D721Med (cell line): ENCODE measurements at places on chromosomes 11 and 22.

DNA sequence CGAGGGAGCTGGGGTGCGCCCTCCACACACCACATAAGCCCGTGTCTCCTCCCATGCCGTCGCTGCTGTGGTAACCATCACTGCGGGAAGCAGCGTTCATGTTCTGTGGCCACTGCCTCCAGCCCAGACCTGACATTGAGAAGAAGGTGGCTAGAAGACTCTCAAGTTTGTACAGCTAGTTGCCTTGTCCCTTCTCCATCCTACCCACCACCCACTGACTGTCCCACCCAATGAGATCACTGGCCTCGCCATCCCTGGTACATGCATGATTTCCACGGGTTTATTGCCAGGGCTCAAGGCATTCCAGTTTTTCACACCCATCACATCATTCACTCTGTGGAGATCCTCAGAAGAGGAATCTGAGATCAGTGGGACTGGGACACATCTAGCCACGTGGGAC, 33.0 kb downstream of the AHNAK start:
- no peak for DNase-seq

GRCh38 chr11:19511413-19512183, 201.0 kb upstream of the NAV2 start:
- no peak for DNase-seq

GRCh38 chr11:28649922-28650321, 541.7 kb downstream of the METTL15 start:
- DNase-seq = no peak

DNA sequence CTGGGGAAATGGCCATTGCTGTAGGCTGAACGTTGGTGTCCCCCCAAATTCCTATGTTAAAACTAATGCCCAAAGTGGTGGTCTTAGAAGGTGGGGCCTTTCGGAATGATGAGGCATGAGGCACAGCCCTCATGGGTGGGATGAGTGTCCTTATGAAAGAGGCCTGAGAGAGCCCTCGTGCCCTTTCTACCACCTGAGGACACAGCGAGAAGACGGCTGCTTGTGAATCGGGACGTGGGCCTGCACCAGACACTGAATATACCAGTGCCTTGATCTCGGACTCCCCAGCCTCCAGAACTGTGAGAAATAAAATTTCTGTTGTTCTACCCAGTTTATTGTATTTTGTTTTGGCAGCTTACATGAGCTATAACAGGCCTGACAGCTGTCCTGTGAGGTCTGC, 162.9 kb upstream of the B3GAT1 start:
- DNase-seq = no peak

GRCh38 chr11:83088965-83089364, 17.3 kb upstream of the RAB30 start:
- DNase-seq = no peak

- DNase-seq = no peak
Measured at GRCh38 chr11:19193916-19194315, 7.9 kb downstream of the CSRP3 start.

- no peak for DNase-seq
Measured at GRCh38 chr22:20779818-20780158, 5.9 kb downstream of the SERPIND1 start.

DNA sequence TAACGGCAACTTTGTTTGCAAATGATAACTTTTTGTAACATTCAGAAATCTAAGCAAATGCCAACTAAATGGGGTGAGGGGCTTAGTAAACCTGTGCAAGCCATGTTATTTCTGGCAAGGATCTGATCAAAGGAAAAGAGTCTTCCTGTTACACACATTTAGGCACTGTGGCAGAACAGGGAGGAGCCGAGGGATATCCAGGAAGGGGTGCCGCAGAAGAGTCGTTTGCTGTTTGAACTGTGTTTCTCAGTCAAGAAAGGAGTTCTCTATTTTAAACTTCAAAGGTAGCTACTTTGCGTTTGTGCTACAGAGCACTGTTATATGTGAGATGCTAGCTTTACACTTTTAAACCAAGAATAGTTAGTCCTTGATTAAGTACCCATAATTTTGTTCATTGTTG, 175.5 kb downstream of the ETS1 start:
- DNase-seq = no peak

GRCh38 chr11:111059726-111060125, 185.8 kb upstream of the POU2AF2 start:
- DNase-seq = no peak

- DNase-seq = no peak
Measured at GRCh38 chr11:104782377-104782754, 115.9 kb downstream of the CASP12 start.

DNA sequence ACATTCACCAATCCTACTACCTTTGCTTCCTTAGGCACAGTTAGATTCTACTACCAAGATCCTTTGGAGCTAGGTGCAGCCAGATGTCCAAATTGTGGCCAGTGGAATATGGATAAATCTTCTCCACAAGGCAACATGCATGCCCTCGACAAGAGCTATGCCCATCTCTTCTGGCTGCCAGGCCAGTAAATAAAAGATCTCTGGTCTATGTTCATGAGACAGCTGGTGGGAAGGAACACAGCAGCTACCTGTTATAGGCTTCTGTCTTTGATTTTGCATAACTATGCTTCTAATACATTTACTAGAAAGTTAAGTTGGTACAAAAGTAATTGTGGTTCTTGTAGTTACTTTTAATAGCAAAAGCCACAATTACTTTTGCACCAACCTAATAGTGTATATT, 182.7 kb downstream of the DLG2 start:
- DNase-seq = no peak

DNA sequence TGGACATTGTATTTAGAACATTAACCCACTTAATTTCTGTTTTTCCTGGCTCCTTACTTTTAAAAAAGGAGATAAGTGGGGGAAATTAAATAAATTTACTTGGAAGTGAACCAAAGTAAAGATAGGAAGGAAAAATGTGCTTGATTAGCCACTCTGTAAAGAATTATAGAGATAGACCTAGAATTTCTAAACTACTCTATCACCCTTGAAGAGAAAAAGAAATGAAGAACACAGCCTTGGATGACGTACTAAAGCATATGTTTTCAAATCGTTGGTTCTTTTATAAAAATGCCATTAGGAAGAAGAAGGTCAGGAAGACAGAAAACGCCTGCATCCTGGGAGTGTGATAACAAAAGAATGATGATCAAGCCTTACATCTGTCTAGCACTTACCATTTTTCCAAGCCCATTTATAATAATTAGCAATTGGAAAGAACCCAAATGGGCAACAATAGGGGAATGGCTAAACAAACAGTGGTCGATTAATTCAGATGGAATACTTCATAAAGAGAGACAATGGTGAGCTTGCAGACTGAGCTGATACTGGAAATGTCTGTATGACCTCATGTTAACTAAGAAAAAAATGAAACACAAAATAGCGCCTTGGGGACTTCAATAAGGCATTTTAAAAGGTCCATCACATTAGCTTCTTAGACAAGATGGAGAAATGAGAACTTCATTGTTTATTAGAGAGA, 81.0 kb upstream of the LRRC55 start:
- no peak for DNase-seq

- no peak for DNase-seq
Measured at GRCh38 chr11:98365190-98365589, 655.6 kb upstream of the CNTN5 start.

- no peak for DNase-seq
Measured at GRCh38 chr11:10303558-10304363, 1.1 kb upstream of the ADM start.

- no peak for DNase-seq
Measured at GRCh38 chr11:27210531-27210930, 152.5 kb downstream of the CCDC34 start.

DNA sequence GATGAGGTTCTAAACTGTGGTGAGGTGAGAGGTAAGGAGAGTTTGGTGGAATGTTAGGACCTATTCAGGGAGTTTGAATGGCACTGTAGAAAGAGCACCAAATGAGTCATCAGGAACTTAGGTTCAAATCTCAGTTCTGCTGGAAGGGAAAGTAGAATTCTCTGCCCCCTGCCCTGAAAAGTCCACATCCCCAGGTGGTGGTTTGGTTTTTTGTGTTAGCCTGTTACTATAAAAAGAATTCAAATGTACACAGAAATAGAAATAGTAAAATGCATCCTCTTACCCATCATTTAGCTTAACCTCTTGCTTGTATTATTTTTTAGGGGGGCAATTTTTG, 20.2 kb downstream of the PPFIBP2 start:
- no peak for DNase-seq

DNA sequence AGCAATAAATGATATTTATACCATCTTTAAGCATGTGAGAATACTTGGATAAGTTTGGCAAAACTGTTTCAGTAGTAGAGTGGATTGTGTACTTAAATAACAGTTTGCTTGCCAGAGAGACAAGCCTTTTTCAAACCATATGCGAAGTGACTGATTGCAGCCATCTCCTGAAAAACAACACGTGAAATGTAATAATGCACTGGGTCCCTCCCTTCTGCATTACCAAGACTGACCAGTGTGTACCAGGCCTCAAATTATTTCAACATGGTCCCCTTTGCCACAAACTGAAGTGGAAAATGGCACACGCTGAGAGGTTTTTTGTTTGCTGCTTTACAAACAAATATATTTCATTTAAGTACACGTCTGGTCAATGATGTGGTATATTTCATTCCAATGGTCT, 337.4 kb downstream of the SOX6 start:
- no peak for DNase-seq

GRCh38 chr11:94735907-94736306, 32.2 kb upstream of the AMOTL1 start:
- no peak for DNase-seq

- DNase-seq = no peak
Measured at GRCh38 chr11:35394941-35395340, 24.4 kb downstream of the SLC1A2 start.

- no peak for DNase-seq
Measured at GRCh38 chr11:67272327-67273259, 6.3 kb downstream of the GRK2 start.

DNA sequence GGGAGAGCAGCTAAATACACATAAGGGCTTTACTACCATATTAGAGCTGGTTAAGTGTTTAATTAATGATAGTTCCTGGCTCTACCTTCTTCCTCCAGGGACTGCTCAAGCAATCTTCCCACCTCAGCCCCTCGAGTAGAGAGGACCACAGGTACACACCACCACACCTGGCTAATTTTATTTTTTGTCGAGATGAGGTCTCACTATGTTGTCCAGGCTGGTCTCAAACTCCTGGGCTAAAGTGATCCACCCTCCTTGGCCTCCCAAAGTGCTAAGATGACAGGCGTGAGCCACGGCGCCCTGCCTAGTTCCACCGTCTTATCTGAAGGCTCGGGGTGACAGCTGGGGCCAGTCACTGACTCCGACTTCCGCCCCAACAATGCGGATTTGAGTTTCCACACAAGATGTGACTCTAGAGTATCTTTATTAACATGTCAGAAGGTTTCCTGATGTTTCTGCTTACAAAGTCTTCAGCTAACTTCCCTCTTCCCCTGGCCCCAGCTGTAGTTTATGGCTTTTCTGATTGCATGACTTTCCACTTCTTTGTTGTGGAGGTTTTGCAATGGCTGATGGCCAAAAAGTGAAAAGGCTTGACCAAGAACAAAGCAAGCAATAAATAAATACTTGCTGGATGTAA, 16.8 kb downstream of the TPST2 start:
- DNase-seq = no peak

- no peak for DNase-seq
Measured at GRCh38 chr11:8354622-8355415, 91.1 kb upstream of the LMO1 start.

GRCh38 chr11:111871693-111872161, 346 bp upstream of the ALG9 start:
- no peak for DNase-seq

GRCh38 chr11:75345455-75346160, 5.9 kb downstream of the ARRB1 start:
- DNase-seq = peak; percentile 12

GRCh38 chr11:119810478-119811232, 81.7 kb upstream of the NECTIN1 start:
- no peak for DNase-seq

- DNase-seq = peak; percentile 64
Measured at GRCh38 chr11:9003573-9004182, at the start of gene NRIP3. TSS of gene NRIP3 (minus strand) at chr11:9004001. CDS start at chr11:9003935, 66 bp downstream.

DNA sequence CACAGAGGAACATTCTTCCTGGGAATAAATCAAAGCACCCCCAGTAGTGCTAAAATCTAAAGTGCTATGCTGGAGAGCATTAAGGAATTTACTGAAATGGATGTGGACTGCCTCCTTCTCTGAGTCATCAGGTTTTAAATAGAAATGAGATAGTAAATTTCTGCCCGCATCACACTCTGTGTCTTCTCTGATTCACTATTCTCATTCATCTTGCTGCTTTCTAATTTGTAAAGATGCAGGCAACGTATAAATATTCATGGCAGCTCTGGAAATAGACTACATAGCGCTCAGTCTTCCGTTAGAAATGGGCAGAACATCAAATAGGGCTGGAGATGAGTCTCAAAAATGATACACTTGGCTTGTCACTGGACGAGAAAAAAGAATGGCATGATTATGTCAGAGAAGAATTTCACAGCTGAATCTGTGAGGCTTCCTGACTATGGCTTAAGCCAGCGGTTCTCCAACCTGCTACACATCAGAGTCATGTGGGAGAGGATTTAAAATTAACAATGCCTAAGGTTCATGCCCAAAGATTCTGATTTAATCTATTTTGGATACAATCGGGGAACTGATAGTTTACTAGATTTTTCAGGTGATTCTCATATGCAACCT, 178.2 kb downstream of the LRRC4C start:
- DNase-seq = no peak

DNA sequence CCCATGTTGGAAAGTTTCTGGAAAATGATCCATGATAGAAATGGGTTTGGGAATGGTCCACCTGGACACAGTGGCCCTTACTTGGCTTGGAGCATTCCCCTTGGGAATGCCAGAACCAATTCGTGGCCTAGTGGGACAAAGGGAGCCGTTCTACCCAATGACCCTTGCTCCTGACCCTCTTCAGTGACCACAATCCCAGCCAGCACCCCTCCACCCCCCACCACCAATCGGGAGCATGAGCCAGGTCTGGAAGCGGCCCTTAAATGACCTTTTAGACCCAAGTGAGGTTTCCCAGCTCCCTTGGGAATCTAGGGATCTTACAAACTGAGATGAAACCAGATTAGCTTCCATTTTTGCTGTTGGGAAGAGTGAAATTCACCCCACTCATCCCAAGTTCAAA, 51.3 kb upstream of the CDON start:
- DNase-seq = no peak

GRCh38 chr11:122601141-122602125, 54.1 kb upstream of the UBASH3B start:
- DNase-seq = no peak
